Activated T-helper 2 cell treated with anti-CD3 and anti-CD28 coated beads, Interferon-gamma antibody, Interleukin-2, Interleukin-4, amounts not matched to agents 10 μg/mL and 5 μg/mL and 100 μg/mL, durations not matched to agents 14 hours and 24 hours and 36 hours (primary cell): ENCODE measurements at places on chromosomes 4 and X. TPM values are rescaled to one million over a fixed set of nuclear protein-coding genes. Genes with fewer than 3 reads are reported as not detected.

Gene SULT1B1
- total RNA-seq, result 0.11 and 0.25 TPM in 2 replicates

DNA sequence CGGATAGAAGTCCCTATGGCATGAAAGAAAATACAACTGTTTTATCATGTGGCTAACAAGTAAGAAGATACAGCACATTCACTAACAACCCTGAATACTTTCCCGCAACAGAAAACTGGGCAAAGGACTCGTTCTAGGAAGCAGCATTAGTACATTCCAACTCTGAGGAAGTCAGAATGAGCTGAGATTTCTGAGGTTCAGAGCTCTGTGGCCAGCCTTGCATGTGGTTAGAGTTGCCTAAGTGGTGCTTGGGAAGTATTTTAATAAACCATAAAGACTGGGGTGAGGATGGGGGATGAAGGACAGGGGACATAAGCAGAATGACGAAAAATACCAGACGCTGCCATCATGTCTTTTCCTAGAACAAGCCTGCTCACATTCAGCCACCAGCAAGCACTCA lies 82.2 kb downstream of the EFHC2 start:
- no peak overlapping the region for H3K27ac ChIP-seq
- peaks cover 4% of the 10 kb centered on the region for H3K36me3 ChIP-seq
- H3K4me3 ChIP-seq, result no peak overlapping the region
- DNase-seq, result no peak

DNA sequence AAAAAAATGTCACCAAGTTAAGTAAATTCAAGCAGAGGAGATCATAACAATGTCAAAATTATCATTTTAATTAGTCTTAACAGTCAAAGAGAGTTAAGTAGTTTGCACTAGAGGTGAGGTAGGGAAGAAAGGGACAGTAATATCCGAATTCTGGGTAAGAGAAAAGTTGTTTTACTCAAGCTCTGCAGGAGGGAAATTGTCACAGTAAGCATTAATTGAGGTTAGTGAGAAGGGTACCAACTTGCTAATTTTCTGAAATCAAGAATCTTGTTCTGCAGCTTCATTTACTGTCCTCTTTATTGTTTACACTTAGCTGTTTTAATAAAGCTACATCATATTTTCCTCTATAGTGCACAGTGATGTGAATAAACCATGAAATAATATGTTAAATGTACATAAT lies 11.0 kb downstream of the DGKK start:
- no peaks in the 10 kb centered on the region for H3K4me1 ChIP-seq
- H3K27ac ChIP-seq, result no peak overlapping the region
- H3K36me3 ChIP-seq, result no peaks in the 10 kb centered on the region
- H3K4me3 ChIP-seq, result no peak overlapping the region
- no peak for DNase-seq

DNA sequence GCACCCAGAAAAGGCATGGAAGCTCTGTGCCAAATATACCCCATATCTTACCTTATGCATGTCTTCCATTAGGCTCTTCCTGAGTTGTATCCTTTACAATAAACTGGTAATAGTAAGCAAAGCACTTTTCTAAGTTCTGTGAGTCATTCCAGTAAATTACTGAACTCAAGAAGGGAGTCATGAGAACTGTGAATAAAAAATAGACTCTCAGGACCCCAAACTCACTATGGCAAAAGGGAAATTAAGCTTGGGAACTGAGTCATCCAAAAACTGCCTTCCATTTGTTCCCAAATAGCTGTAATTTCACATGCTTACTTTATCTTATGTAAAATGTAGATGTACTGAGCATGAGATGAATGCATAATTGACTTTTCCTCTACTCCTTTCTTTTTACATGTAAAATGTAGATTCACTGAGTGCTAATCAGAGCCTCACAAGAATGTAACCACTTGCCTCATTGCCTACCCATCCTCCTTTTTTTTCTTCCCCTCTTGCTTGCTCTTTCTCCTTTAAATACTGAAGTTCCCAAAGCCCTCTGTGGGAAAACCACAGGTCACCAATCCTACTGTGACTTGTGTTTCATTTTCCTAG lies 8.1 kb downstream of the TCEAL3 start:
- H3K36me3 ChIP-seq, result no peaks in the 10 kb centered on the region

DNA sequence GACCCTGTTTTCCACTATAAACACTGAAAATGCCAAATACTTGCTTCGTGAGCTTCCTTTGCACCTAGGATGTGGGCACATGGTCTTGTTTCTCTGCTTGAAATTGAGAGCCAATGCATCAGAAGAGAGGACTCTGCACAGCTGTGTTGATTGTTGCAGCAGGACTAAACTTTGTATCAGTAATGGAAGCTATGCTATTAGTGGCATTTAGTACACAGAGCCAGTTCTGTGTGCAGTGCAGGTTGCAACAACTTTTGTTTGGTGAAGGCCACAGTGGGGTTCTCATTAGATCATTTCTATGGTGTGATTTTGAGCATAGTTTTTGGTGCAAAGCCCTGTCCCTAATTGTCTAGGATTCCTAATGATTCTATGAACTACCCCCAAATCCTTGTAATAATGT lies 54.4 kb upstream of the ANKRD17 start:
- no peaks in the 10 kb centered on the region for H3K4me1 ChIP-seq
- no peaks in the 10 kb centered on the region for H3K27me3 ChIP-seq
- DNase-seq, result no peak
- H3K36me3 ChIP-seq, result no peaks in the 10 kb centered on the region

DNA sequence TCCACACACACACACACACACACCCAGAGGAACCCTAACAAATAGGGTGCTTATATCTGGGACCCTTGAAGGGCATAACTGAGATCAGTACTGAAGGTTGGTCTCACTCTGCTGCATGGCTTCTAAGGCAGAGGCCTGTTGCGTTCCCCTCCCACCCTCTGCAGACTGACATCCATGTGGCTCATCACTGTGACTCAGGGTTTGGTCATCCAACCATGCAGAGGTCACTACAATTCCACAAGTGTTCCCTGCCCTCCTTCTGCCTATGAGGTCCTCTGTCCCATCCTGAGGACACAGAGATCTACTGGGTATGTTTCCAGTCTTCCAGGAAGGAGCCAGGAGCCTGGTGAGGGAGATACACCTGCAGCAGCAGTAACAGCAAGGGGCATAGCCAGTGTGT lies 55.8 kb downstream of the XAGE2 start:
- no peak overlapping the region for H3K27ac ChIP-seq
- no peak overlapping the region for H3K4me3 ChIP-seq
- no peaks in the 10 kb centered on the region for H3K27me3 ChIP-seq
- H3K36me3 ChIP-seq, result no peaks in the 10 kb centered on the region
